ENCODE measurements at places on chromosomes 11 and 22.

DNA sequence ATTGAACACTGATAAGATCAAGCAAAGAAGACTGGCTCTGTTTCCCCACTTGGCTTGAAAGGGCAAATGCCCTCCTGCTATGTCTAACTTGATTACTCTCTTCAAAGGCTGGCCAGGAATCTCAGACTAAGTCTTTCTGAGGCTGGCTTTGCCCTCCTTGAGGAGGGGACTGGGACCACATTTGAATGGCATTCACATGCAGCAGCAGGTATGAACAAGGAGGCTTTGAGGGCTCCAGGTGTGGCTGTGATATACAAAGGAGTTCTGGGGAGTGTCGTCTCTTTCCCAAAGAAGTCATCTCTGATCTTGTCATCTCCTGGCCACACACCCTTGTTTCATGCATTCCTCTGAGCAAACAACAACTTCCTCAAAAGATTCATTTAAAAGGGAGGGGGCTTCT is 130.8 kb downstream of the ARL14EP start:
- no peak for DNase-seq

DNA sequence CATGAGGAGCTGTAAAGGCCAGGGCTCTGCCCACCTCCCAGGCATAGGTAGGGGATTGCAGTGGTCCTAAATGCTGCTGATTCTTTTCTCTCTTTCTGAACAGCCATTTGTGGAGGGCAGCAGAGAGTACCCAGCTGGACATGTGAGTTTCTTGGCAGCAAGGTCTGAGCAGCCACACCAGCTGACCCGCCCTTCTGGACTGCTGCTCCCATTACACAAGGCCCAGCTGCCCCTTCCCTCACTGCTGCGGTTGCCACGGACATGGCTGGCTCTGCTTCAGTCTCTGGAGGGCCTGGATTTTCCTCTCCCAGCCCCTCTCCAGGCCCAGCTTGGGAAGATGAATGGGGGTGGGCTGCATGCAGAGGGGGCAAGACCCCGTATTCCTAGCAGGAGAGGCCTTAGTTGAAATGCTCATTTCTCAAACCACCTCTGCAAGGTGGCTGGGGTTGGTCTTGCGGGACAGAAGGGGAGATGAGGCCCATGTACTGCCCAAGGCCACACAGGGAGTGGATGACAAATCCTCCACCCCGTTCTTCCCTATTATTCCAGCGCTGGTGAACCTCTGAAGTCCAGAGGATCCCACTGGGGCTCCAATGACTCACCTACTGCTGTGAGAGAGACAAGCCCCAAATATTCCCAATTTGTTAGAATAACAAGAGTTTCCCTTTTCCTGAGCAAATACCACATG is 4.6 kb downstream of the LGALS12 start:
- DNase-seq: no peak

DNA sequence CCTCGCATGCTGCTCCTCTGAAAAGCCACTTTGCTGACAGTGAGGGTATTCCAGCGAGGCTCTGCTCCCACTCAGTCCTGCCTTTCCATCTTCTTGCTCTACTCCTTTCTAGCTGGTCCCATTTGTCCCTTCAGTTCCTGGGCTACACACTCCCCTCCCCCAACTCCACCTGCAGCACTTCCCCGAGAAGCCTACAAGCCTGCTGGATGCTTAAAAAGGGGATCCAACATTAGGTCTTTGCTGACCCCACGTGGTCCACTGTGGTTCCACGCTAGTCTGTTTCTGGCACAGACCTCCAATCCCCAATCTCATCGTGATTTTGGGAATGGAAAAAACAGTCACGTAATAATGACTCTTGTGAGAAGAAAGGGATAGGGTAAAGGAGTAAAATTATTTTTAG is 121.6 kb upstream of the SNX19 start:
- no peak for DNase-seq

DNA sequence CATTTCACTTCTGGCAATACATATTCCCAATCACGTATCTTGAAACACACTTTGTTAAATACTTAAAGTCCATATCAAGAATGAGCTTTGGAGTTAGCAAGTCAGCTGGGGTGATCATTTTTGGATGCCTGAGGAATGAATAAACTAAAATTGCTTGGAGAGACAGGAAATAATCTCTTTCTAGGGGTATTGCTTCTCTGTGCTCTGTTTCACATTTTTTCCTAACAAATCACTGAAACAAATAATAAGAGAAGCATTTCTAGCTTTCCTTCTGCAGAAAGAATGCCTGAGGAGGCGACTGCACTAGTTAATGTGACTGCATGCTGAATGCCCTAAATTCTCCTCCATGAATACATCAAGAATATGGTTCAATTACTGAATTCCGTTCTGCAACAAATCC is 541.4 kb upstream of the CCDC90B start:
- no peak for DNase-seq

GRCh38 chr11:117898059-117898458 is 21.6 kb upstream of the FXYD6 start:
- no peak for DNase-seq

DNA sequence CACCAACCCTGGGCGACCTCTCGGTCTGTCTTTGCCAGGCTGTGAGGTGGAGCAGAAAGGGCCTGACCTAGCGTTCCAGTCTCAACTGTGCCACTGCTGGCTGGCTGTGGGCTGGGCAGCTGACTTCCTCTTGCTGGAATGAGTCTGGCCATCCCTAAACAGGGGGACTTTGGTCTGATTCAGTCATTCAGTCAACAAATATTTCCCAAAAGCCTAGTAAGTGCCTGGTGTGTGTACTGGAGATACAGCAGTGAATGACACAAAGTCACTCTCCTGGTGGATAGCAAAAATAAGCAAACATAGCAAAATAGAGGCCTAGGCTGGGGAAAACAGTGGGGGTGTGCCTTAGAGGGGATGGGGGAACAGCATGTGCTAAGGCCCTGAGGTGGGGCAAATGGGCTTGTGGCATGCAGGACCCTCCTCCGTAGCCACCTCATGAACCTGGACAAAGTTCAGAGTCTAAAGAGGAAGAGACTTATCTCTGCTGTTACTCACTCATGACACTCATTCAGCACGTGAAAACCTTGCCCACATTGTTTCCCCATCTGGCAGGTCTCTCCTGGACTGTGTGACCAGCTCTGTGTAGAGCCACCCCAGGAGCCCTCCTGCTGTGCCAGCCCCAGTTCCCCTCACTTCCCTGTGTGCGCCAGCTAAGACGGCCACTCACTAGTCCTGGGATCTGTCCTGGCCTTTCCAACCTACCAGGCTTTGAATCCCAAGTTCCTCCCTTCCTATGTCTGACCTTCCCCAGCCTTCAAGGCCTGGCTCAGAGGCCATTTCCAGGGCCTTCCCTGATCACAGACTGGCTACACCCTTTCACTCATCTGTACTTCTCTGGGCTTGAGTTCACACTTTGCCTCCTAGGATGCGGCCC is 4.7 kb downstream of the GUCD1 start:
- DNase-seq: no peak

GRCh38 chr11:97703851-97704250 is 1314.0 kb downstream of the JRKL start:
- DNase-seq: no peak

- no peak for DNase-seq
These were observed 13.5 kb downstream of the MS4A6A start for GRCh38 chr11:60169264-60169915.

DNA sequence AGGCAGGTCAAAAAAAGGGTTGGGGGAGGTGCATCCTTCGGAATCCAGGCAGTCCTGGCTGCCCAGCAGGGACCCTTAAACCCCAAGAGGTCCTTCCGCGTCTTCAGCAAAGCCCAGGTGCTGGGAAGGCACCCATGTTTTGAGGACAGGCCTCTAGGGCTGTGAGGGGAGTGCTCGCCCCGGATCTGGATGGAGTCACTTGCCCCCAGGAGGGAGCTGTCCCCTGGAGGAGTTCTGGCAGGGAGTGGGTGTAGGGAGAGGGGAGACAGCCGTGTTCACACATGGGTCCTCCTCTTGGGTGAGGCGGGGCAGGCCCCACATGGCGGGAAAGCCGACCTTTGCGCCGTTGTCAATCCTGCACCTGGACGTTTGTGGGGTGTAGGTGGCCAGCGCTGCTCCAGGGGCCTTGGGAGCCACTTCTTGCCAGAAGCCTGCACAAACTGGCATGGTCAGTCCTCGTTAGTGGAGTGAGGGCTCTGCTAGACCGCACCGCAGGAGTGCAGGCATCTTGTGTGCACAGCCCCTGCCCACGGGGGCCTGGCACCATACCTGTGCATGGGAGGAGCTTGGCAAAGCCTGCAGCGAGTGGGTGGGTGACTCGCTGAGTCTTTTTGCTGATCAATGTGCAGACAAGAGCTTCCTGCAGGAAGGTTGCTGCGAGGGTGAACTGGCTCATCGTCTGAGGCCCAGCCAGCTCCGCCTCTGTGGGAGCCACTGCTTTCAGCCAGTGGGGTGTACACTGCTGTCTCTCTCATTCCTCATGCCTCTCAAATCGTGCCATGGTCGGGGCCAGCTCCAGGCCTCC is 16.0 kb downstream of the PPIL2 start:
- DNase-seq: no peak

GRCh38 chr11:121246021-121246768 is 46.4 kb upstream of the SC5D start:
- no peak for DNase-seq

DNA sequence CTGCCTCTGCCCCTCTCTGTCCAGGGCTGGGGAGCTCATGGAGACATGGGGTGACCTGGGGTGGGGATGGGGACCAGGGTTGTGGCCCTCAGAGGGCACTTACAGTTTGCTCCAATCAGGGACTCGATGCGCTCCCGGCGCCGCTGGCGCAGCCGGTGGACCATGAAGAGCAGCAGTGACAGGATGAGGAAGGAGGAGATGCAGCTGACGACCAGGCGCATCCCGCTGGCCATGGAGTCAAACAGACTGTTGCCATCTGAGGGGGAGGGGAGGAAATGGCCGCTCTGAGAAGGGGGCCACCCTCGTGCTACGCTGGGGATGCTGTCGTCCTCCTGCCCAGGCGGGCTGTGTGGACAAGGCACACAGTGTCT is 80.5 kb downstream of the DGCR2 start:
- DNase-seq: no peak

DNA sequence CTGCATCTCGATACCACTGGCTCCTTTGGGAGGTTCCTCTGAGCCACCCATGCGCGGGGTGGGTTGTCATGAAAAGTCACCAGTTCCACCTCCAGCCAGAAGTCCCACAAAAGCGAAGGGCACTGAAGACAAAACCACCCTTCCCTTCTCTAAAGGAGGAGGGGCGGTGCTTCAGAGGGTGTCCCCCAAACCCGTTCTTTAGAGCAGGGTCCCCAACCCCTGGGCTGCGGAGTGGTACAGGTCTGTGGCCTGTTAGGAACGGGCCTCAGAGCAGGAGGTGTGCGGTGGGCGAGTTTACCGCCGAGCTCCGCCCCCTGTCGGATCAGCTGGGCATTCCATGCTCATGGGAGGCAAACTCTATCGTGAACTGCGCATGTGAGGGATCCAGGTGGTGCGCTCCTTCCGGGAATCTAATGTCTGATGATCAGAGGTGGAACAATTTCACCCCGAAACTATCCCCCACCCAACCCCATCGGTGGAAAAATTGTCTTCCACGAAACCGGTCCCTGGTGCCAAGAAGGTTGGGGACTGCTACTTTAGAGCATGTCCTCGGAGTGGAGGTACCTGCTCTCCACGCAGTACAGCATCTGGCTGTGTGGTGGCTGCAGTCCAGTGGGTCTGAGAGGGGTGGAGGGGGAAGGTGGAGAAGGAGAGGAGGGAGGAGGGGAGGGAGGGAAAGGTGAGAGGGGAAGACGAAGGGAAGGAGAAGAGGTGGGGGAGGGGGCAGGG is 72.9 kb upstream of the SEPTIN5 start:
- DNase-seq: peak; percentile 69

DNA sequence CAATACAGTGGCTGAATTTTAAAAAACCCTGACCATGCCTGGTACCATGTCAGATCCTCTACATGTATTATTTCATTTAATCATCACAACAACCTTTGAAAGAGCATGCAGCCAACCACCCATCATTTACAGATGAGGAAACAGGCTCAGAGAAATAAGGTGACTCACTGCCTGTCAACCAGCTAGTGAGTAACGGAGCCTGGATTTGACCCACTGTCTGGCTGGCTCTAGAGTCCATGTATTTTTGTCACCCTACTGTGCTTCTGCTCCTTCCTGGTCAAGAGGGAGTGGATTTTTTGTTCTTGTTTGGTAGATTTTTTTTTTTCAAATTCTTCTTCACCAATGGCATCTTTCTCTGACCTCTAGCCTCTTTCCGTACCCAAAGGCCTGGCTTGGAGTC is 77.4 kb downstream of the CWC15 start:
- DNase-seq: no peak

GRCh38 chr11:46064221-46064620 is 57.0 kb downstream of the PHF21A start:
- DNase-seq: no peak

DNA sequence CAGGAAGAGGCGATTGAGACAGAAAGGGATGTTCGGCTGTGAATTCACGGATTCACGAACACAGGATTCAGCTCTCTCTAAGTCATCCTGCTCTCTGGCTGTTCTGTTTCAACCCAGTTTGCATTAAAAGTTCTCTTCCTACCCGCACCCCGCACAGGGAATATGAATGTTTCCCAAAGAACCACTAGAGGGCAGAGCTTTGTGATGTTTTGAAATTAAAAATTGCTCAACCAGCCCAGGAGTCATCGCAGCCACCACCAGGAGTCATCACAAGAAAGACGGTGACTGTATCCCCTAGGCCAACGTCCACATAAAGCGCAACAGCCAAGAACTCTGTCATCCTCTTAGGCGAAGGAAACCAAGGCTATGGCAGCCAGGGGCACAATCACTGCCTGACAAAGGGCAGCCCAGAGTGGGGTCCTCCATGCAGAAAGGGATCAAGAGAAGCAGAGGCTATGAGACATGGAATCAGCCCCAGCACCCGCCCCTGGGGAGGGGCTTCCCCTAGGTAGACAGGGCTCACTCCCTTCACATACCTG is 122.4 kb downstream of the WT1 start:
- DNase-seq: no peak

- no peak for DNase-seq
These were observed 69.8 kb downstream of the TRIM29 start for GRCh38 chr11:120068114-120068573.

- no peak for DNase-seq
These were observed 240.8 kb downstream of the MN1 start for GRCh38 chr22:27560781-27561180.

GRCh38 chr22:36279219-36279666 is 26.3 kb downstream of the APOL1 start:
- DNase-seq: no peak
